ENCODE measurements at places on chromosomes 3 and 15.

GRCh38 chr3:155602307-155602706 is 142.6 kb downstream of the PLCH1 start:
- no peak for DNase-seq

DNA sequence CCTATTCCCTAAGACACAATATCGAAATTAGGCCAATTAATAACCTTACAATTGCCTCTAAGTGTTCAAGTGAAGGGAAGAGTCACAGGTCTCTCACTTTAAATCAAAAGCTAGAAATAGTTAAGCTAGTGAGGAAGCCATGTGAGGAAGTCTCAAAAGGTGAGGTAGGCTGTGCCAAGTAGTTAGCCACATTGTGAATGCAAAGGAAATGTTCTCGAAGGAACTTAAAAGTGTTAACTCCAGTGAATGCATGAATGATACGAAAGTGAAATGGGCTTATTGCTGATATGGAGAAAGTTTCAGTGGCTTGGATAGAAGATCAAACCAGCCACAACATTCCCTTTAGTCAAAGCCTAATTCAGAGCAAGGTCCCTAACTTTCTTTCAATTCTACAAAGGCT is 59.1 kb downstream of the KLF13 start:
- no peak for DNase-seq

DNA sequence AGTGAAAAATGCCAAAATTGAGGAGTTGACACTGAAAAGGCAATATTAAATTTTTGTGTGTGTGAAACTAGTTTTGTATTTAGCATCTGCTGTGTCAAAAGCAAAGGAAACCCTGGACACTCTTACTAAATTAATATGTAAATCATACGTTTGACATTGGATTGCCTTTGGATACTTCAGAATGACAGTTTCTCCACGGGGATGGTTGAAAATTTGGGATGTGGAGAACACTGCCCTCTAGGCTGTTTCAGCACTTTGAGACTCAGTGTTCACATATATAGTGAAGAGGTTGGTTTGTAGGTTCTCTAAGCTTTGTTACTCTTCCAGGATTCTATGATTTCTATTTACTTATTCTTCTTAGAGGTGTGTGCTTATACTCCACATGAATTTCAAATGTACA is 3.0 kb downstream of the ROBO2 start:
- DNase-seq = no peak

DNA sequence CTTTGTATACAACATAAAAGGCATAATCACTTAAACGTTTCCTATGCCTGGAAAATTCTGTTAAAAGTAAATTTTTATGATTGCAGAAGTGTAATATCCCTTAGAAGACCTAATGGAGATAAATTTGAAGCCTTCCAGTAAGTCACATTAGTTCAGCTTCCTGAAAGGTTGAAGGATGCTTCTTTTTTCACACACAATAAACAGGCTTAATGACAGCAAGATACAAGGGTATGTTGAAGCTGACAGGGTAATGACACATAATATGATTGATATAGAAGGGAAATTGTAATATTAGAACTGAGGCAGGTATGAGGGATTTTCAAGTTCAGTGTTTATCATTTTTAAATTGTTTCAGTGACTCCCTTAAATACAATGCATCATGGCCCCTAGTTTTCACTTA is 161.8 kb upstream of the NAALADL2 start:
- no peak for DNase-seq

GRCh38 chr15:42121682-42122081 is 27.3 kb upstream of the PLA2G4D start:
- no peak for DNase-seq

- DNase-seq = no peak
Measured at GRCh38 chr3:190502946-190503345, 10.9 kb upstream of the IL1RAP start.

- no peak for DNase-seq
Measured at GRCh38 chr3:182618981-182619591, 174.2 kb upstream of the ATP11B start.

DNA sequence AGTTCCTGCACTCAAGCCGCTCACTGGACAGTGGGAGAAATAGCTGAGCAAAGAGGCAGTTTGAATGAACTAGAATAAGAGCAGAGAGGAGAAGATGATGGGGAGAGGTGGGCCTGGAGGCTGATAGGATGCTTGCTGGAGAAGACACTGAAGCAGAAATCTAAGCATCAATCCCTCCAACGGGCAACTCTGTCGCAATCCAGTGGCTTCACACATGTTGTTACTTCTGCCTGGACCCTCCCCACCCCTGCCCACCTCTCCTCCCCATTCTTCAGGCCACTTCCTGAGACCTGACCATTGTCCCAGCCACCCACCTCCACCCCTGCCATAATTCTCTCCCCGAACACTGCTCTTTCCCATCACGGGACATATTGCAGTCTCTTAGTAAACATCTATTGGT is 76.0 kb downstream of the SRGAP3 start:
- no peak for DNase-seq

GRCh38 chr15:65512807-65513416 is 4.6 kb downstream of the DPP8 start:
- DNase-seq = no peak

- peak; percentile 72 for DNase-seq
Measured at GRCh38 chr3:185900228-185900627, 37.6 kb downstream of the TRA2B start.

DNA sequence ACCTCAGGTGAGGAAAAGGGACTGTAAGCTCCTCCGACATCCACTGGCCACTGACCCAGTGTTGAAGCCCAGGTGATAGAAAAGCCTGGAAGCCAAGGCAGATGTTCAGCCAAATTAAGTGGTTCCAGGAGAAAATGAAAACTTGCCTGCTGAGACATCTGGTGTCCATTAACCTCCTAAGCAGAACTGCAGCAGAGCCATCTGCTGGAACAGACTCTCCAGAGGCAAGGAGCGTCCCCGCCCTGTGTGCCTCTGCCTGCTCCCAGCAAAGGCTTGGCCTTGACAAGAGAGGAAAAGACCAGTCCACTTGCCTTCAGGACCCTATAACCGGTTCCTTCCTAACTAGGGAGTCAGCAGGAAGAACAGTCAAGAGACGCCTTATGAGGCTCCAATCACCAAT is 48.2 kb downstream of the SRGAP3 start:
- no peak for DNase-seq

- DNase-seq = no peak
Measured at GRCh38 chr3:134650431-134651346, at the start of gene KY. Gene KY, minus strand, starts transcription at chr3:134651022. Its CDS starts 62 bp downstream, at chr3:134650960.

DNA sequence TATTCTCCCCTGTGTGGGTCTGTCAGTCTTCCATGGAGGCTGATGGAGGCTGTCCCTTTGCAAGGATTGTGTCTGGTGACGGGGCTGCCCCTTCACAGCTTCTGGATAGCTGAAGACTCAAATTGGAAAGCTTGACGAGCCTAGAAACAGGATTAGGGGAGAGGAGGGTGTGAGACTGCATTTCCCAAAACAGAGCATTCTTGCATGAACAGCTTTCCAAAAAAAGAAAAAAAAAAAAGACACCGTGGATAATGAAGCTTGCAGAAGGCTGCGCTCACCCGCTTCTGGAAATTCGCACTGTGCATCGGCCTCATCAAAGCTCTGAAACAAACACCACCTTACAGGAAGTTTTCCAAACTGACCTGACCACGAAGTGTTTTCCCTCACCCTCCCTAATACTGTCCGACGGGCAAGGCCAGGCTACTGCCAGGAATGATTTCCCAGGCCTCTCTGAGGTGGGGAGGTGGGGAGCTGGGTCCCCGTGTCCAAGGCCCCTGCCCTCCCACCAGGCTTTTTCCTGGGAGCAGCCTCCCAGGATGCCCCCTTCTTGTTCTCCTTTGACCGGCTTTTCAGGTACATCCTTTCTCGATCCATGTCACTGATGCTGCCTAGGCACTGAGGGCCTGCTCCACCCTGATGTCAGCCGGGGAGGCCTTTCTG is 24.9 kb upstream of the MUC4 start:
- no peak for DNase-seq

GRCh38 chr3:177978946-177979345 is 557.3 kb upstream of the KCNMB2 start:
- DNase-seq = no peak

- DNase-seq = no peak
Measured at GRCh38 chr15:88238618-88239430, 17.7 kb downstream of the NTRK3 start.

- no peak for DNase-seq
Measured at GRCh38 chr3:12829886-12830784, 11.2 kb downstream of the RPL32 start.

DNA sequence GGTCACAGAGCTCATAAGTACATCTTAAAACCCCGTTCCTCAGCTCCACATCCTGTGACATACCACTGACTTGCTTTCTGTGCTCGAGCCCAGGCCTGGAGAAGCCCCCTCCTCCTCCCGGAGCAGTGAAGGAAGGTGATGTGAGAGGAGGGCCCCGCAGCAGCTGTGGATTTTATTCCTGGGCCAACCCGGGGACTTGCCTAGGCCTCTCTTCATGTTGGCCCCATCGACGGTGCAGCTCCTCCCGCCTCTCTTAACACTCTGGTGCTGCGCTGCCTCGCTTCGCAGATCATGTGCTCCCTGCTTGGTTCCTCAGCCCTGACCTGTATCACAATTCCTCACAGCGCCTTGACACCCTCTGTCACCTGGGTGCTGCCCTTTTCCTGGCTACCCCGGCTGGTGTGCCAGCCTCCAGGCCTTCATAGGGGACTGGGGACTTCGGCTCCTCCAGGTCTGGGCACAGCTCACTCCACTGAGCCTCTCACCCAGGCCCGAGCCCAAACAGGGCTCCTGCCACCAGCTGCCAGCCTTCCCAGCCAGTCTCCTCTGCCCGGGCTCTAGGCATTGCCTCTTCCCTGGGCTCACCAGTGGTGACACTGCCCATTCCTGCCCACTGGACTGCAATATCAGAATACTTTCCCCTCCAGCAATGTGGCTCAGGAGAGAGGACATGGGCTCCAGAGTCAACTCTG is 21.5 kb downstream of the MAGEF1 start:
- no peak for DNase-seq

DNA sequence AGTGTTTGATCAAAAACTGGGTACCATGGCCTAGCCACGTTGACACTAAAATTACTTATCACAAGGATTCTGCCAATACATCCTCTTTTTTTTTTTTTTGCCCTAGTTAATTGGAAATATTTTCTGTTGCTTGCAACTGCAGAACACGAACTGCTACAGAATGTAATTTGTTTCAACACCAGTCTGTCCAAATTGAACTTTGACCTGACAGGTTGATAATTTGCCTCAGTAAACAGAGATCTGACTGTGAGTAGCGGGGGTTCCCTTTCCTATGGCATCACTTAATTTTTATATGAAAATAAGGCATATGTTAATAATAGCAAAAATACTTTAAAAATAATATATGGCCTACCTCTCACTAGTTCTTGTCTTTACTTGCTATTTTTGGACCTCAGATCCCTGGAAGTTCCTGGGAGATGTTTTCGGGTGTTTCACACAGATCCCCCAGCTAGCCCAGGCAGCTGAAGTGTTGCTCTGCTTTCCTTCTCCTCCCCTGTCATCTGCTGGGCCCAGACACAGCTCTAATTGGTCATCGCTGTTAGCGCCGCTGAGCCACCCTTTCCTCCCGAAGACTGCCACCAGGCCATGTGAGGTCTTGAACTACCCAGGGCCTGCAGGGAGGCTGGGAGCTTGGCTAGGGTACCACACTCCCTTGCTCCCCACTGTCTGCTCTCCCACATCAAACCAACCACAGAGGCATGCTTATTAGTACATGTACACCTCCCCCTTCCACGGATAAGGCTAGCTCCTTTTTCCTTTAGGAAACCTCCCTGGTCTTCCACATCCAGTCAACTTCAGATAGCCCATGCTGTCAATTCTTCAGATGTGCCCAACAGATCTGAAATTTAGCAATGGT is 89.8 kb upstream of the RNF7 start:
- no peak for DNase-seq

GRCh38 chr3:17639765-17640164 is 102.7 kb downstream of the TBC1D5 start:
- DNase-seq = no peak

DNA sequence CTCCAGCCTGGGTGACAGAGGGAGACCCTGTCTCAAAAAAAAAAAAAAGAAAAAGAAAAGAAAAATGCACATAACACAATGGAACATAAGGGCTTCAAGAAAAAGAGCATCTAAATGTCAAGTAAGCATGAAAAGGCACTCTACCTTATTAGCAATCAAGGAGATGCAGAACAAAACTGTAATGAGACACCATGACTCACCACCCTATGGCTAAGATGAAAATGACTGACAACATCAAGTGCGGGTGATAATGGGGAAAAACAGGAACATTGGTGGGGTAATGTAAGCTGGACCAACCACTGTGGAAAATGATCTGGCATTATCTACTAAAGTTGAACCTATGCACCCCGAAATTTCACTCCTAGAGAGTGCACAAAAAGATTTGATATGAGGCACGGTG is 19.6 kb upstream of the NSMCE3 start:
- DNase-seq = no peak

- DNase-seq = no peak
Measured at GRCh38 chr3:186613637-186614265, 891 bp downstream of the AHSG start.

GRCh38 chr15:21262851-21263425 is 177.4 kb downstream of the POTEB3 start:
- no peak for DNase-seq

DNA sequence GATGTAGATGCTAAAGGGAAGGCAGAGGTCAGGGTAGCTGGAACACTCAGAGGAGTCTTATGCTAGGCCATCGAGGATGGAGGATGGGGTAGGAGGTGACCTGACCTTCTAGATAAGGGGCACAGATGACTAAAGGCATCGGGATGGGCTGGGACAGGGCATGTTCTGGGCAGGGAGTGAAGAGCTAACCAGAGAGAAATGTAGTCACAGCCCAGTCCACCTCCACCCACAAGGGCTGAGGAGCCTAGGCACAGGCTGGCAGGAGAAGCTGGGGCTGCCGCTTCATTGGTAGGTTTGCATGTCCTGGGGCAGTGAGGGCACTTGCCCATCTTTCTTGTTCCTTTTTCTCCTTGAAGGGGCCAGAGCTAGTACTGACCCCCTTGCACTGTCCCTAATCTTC is 12.6 kb downstream of the CLK3 start:
- DNase-seq = no peak

DNA sequence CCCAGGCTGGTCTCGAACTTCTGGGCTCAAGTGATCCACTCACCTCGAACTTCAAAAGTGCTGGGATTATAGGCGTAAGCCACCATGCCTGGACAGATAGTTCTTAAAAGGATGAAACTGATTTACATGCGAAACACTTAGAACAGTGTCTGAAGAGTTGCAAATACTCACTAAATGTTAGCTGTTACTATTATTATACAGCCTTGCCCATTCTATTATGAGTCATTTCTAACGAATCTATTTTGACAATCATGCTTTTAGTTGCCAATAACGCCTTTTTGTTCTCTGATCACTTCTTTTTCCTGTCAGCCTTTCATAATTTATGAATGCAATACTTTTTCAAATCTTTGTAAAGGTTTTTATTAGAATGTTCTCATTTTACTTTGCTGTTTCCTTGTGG is 112.7 kb downstream of the SNRK start:
- DNase-seq = no peak

GRCh38 chr15:79539401-79539800 is 107.3 kb downstream of the MINAR1 start:
- no peak for DNase-seq

- DNase-seq = no peak
Measured at GRCh38 chr15:67199881-67200763, 54.3 kb downstream of the AAGAB start.

Measured in brain pericyte (primary cell).